ENCODE measurements at places on chromosomes 13 and 19.

- no peak for DNase-seq
These were observed 722 bp downstream of the HSD11B1L start for GRCh38 chr19:5681391-5682106.

DNA sequence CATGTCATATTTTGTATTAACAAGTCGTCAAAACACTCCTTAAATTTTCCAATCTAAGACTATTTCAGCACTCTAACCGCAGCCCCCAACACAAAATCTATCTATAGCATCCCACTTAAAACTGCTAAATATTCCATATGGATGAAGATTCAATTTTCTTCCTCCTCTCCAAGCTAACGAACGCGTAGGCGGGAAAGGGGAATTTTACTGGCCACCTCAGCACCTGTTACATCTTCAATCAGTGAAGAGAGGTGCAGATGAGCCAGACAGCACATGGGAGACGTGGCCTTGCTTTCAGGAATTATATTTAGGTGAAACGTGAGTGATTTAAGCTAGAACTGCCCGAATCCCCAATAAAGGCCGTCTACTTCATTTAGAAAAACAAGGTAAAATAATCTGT lies 1.1 kb downstream of the RBM26 start:
- no peak for DNase-seq

- DNase-seq, result no peak
These were observed 28.3 kb upstream of the NCCRP1 start for GRCh38 chr19:39168258-39169142.

DNA sequence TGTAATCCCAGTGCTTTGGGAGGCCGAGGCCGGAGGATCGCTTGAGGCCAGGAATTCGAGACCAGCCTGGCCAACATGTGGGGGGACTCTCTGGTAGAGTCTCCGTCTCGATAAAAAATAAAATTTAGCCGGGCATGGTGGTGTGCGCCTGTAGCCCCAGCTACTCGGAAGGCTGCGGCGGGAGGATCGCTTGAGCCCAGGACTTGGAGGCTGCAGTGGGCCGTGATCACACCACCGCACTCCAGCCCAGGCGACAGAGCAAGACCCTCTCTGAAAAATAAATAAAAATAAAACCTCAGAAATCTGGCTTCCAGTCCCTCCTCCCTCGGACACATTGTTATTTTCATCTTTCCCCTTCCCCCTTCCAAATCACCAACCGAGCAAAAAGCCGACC lies 332 bp downstream of the IRGQ start:
- DNase-seq, result no peak

GRCh38 chr13:27034678-27035111 lies 136.9 kb downstream of the USP12 start:
- DNase-seq, result no peak

GRCh38 chr19:42202290-42202880 lies 15.1 kb downstream of the DEDD2 start:
- DNase-seq, result no peak

DNA sequence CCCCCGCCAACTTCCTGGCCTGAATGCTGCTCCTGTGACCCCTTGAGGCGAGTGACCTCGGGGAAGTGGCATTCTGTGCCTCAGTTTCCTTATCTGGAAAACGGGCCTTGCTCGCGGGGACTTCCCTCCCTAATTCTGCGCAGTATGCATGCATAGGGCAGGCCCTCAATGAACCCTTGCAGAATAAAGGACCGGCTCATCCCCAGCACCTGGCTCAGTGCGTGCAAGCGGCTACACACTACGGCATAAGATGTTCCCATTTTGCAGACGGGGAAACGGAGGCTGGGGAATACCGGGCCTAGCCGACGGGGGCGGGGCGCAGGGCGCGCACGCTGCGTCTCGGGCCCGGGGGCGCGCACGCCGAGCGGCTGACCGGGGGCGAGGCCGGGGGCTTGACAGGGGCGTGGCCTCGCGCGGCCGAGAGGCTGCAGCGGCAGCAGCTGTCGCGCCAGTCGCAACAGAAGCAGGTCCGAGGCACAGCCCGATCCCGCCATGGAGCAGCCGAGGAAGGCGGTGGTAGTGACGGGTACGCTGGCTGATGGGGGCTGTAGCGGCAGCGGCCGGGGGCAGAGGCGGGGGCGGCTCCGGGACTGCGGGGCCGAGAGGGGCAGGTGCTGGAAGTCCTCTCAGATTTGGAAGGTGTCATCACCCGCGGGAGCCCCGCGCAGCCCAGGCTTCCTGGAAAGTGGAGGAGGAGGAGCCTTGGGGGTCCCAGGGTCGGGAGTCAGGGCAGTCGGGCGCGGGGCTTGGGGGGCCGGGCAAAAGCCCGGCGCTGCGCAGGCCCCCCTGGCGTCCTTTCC lies at the start of gene PGPEP1:
TSS of gene PGPEP1 (plus strand) at position 409 of the 800 bp plus-strand sequence. CDS start at position 493, 84 bp downstream.
- peak; percentile 67 for DNase-seq

DNA sequence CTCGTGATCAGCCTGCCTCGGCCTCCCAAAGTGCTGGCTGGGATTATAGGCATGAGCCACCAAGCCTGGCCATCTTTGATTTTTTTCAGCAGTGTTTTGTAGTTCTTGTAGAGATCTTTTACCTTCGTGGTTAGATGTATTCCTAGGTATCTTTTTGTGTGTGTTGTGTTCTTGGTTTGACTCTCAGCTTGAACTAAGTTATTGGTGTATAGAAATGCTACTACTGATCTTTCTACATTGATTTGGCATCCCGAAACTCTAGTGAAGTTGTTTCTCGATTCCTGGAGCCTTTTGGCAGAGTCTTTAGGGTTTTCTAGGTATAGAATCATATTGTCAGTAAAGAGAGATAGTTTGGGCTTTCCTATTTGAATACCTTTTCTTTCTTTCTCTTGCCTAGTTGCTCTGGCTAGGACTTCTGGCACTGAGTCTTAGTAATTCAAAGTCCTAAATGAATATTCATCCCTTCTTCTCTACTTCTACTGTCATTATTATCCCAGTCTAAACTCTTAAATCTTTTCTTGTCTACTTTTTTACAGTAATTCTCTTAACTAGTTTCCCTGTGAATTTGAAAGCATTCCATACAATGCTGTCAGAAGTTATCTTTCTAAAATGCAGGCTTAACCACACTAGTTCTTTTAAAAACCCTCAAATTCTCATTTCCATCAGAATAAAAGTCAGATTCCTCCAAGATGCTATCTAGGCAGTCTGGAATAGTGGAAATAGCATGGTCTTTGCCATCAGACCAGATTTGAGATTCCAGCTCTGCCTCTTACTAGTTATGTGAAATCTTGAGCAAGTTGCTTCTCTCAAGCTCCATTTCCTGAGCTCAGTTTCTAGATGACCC lies 7.0 kb downstream of the GPR18 start:
- DNase-seq, result no peak

GRCh38 chr19:10343495-10343894 lies 4.1 kb upstream of the ICAM3 start:
- no peak for DNase-seq

- DNase-seq, result no peak
These were observed 72.5 kb upstream of the MRI1 start for GRCh38 chr19:13691569-13692435.

DNA sequence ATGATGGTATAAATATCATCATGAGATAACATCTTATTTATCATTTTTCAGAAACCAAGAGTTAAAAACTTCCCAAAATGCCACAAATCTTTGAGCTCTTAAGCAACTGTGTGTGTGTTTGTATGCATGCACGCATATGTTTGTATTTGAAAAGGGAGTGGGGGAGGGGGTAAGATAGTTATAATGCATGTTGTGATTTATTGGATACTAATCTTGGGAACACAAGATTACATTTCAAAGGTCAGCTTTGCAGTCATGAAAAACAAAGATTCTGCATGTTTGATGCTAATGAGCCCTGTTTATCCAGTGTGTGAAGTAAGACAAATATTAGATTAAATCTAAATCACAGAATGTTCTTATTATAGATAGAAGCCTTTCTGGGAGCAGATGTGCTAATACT lies 355.9 kb downstream of the DCT start:
- DNase-seq, result no peak

Data from GDM1 (cell line).